ENCODE measurements at places on chromosomes 7 and 10.

- DNase-seq, result peak; percentile 7
Measured at GRCh38 chr10:23171232-23171876, 20.8 kb upstream of the PTF1A start.

DNA sequence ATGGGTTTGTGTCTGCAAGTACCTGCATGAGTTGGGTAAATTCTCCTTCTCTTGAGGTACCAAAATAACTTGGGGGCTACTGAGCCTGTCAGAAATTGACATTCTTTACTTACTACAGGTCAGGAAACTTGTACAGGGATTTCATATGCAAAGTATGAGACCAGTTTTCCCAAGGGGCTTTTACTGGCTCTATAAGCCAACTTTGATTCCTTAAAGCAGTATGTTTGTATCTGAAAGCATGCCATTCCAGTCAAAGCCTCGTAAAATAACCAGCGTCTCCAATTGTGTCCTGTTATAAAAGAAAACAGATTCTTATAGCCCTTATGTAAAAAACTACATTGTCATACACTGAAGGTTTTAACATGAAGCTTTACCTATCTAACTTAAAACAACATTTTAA lies 90.2 kb downstream of the ZNF467 start:
- DNase-seq, result no peak

- peak; percentile 35 for DNase-seq
Measured at GRCh38 chr10:124267231-124267885, 151.4 kb downstream of the OAT start.

- DNase-seq, result no peak
Measured at GRCh38 chr10:87670586-87670985, 10.9 kb downstream of the PAPSS2 start.

GRCh38 chr10:116132780-116133399 lies 140.1 kb downstream of the GFRA1 start:
- no peak for DNase-seq

- no peak for DNase-seq
Measured at GRCh38 chr10:70096705-70097420, 35.8 kb downstream of the AIFM2 start.

All from GM04504 (cell line).